CD8-positive, alpha-beta memory T cell (primary cell): ENCODE measurements at places on chromosomes 16 and 17.

DNA sequence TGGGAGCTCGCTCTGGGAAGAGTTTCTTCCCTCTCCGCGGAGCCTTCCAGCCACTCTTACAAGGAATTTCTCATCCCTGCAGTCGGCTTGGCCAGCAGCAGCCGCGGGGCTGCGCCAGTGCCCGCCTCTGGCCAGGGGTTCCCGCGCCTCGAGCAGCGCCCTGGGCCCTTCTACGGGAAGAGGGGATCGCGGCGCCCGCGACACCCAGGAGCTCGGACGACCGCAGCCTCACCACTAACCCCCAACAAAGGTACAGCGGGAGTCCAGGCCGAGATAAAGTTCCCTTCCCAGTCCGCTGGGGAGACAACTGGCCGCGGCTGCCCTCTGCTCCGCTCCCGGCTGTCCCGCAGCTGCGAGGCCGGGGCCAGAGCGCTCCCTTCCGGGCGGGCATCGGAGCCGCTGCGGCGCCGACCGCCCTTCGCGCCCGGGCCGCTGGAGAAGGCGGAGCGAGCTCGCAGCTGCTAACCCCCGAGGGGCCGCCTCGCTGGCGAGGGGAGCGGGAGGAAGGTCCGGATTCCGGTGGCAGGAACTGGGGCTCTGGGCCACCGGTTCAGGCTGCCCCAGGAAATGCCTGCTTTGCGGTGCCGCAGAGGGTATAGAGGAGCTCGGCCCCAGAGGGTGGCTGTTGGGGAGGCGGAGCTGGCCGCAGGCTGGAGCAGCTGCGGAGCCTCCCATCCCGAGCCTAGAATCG is 3.6 kb upstream of the HS3ST3B1 start:
- peak; percentile 56 for DNase-seq

GRCh38 chr16:52729731-52730130 is 182.8 kb upstream of the TOX3 start:
- DNase-seq: no peak

DNA sequence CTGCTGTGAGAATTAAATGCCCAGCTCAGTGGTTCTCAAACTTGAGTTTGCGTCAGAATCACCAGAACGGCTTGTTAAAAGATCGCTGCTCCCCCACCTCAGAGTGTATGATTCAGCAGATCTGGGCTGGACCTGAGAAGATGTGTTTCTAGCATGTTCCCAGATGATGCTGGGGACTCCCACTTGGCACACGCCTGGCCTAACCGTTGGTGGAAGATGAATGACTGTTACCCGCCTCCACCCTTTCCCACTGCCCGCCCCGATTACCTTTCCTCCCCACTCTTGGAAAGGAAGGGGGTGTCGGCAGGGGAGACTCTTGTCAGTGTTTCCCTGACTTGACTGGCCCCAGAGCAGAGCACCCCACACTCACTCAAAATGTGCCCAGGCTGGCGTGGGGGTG is 29.3 kb upstream of the ABCC3 start:
- DNase-seq: no peak

GRCh38 chr17:78044280-78044835 is 84.2 kb downstream of the TMC6 start:
- DNase-seq: no peak

DNA sequence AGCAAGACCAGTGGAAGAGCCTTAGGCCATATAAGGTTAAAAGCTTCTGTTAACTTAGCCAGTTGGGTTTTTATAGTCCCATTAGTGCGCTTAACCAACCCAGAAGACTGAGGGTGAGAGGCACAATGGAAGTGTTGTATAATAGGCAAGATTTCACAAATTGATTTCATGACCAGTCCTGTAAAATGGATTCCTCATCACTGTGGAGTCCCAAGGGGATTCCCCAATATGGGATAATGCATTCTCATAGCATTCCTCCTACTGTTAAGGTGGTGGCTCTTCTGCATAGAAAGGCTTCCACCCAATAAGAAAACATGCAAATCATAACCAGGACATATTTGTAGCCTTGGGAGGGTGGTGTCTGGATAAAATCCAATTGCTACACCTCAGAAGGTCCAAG is 22.1 kb upstream of the B4GALNT2 start:
- no peak for DNase-seq

GRCh38 chr17:81365601-81366585 is 29.4 kb upstream of the BAHCC1 start:
- no peak for DNase-seq

- DNase-seq: no peak
Observed at GRCh38 chr16:3650631-3651265, 3.7 kb upstream of the DNASE1 start.

- no peak for DNase-seq
Observed at GRCh38 chr17:81011951-81012350, 20.3 kb downstream of the CHMP6 start.

DNA sequence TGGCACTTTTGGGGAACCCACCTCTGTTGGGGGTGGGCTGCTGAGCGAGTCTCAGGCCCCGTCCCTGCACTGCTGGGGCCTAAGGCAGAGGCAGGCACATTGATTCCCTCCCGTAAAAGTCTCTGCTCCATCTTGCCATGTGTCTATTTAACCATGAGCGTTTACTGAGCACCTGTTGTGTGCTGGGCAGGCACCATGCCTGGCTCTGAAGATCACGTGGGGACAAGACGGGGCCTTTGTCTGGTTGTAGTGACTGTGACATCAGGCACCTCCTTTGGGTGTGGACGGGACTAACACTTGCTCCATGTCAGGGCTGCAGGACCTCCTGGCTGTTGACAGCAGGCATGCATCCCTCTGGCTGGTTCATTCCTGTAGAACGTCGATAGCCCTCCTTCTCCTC is 204.7 kb upstream of the CIBAR2 start:
- no peak for DNase-seq
